ENCODE measurements at places on chromosomes 16 and 17.
A peak's percentile ranks its signal among the peaks of the same experiment; 100 is the strongest.

GRCh38 chr17:80254396-80255251 is 6.0 kb upstream of the RNF213 start:
- DNase-seq, result peak; percentile 60

GRCh38 chr17:8468980-8469379 is 33.3 kb downstream of the NDEL1 start:
- DNase-seq, result no peak

GRCh38 chr16:69618307-69618706 is 52.5 kb downstream of the NFAT5 start:
- DNase-seq, result no peak

GRCh38 chr17:78144736-78145641 is 1.2 kb upstream of the C17orf99 start:
- DNase-seq, result no peak

DNA sequence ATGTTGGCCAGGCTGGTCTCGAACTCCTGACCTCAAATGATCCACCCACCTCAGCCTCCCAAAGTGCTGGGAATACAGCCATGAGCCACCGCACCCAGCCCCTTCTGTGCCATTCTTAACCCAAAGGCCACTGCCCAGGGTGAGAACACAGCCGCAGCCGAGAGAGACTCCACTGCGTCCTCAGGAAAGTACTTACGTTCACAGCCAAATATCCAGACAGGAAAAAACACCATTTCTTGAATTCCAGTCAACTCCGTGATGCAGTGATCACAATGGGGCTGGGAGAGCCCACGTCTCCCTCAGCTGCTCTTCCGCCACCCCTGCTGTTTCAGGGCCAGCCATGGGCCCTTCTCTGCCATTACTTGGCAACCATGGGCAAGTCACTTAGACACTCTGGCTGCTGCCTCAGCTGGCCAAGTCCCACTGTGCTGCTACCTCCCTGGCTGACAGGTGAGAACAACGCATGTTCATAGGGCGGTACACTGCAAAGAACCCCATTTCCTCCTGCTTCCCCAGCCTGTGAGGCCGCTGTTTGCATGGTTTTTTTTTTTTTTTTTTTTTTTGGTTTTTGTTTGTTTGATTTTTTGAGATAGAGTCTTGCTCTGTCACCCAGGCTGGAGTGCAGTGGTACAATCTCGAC is 4.3 kb downstream of the CDIP1 start:
- no peak for DNase-seq

DNA sequence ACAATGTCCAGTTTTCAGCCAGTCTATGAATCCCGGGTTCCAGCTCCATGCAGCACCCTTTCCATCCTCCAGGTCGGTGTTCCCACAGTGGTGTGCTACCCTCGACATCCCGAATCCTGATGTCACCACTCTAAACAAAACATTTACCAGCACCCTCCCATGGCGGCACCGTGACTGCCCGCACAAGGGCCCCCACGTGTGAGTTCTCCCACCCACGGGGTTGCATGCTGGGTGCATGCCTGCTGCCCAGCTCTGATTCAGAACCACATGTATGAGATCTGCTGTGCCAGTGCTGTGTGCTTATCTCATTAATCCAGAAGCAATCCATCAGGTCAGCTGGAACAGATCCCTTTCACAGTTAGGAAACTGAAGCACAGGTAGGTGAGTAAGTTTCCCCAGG is 57.4 kb downstream of the C16orf78 start:
- DNase-seq, result no peak

- DNase-seq, result no peak
Measured at GRCh38 chr16:73091174-73091573, 43.2 kb upstream of the ZFHX3 start.

DNA sequence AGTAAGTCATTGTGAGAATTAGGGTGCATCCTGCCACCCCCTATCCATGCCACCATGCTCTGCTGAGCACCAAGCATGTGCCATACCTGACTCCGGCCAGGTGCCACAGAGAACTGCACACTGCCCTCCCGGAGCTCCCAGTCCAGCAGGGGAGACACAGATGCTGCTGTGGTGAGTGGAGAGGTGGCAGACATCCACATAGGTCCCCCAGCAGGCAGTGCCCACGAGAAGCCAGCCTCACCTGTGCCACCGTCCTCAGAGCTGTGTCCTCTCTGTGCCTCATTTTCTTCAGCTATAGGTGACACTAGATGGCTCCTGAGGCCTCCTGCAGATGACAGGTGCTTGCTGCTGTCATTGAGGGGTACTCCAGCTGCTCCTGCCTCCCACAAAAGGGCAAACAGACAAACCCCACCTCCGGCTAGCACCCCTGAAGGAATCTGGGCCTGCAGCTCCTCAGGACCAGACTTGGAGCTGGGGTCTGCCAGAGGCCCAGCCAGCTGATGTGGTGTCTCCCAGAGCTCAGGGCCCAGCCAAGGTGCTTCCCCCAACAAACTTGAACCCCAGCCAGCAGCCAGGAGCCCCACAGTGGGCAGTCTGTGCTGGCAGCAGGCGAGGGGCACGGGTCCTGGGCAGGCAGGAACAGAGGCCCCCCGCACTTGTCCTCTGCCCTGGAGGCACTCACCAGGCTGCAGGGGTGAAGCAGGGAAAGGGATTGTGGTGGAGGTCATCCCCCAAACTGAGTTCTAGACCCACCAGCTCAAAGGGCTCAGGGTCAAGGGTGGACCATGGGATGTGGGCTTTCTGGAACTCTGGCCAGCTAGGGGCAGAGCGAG is 17.1 kb downstream of the FOXJ1 start:
- DNase-seq, result no peak

GRCh38 chr16:80994451-80994850 is 12.2 kb downstream of the CMC2 start:
- no peak for DNase-seq

- no peak for DNase-seq
Measured at GRCh38 chr16:12708266-12708665, 95.4 kb downstream of the CPPED1 start.

DNA sequence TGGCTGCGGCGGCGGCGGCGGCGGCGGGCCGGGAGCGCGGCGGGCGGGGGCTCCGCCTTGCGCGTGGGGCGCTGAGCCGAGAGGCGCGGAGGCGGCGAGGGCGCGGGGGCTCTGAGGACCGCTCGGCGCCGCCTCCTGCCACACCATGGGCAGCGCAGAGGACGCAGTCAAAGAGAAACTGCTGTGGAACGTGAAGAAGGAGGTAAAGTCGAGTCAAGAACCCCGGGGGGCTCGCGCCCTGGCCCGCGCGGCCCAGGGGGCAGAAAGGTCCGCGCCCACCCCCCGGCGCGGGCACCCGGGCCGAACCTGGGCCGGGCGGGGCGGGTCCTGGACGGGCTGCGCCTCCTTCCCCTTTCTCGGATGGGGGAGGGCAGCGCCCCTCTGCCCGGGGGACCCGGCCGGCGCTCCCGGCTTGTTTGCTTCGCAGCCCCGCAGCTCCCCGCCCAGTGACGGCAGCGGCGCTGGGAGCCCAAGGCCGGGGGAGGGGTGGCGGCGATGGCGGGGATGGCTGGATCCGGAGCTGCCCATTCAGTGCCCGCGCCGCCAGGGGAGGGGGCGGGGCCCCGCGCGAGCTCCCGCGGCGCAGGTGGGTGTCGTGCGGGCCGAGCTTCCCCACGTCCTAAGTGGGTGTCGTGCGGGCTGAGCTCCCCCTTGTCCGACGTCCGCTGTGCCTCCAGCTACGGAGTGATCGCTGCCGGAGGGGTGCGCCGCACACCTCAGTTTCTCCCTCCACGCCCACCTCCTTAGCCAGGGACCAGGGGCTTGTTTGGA is 428 bp downstream of the SGSM2 start:
- peak; percentile 53 for DNase-seq

DNA sequence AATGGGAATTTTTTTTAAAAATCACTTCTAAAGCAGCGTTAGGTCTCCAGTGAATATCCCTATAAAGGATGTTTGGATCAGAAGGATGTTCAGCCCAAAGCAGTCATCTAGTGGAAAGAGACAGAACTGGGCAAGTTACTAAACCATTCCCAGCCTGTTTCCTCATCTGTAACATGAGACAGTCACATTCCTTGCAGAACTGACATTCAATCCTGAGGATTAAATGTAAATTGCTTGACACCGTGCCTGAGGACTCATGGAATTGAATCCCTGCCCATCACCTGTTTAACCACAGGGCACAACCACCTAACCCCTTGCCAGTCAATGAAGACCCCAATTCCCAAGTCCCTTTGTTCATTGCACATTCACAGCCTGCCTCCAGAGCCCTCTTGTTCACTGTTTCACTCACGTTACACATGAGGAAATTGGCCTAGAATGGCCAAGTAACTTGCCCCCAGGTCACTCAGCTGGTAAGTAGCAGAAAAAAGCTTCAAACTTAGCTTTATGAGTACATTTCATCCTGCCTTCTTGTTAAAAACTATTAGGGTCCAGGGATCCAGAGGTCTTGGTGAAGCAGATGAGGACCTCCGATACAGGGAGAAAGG is 1.4 kb downstream of the CMTM2 start:
- DNase-seq, result no peak

- peak; percentile 51 for DNase-seq
Measured at GRCh38 chr16:27318392-27319256, 4.8 kb downstream of the IL4R start.

GRCh38 chr17:76132574-76133338 is 8.3 kb downstream of the FOXJ1 start:
- no peak for DNase-seq

- peak; percentile 45 for DNase-seq
Measured at GRCh38 chr16:22188595-22189442, 17.3 kb upstream of the EEF2K start.

GRCh38 chr16:62717026-62717425 is 680.8 kb upstream of the CDH8 start:
- DNase-seq, result no peak

DNA sequence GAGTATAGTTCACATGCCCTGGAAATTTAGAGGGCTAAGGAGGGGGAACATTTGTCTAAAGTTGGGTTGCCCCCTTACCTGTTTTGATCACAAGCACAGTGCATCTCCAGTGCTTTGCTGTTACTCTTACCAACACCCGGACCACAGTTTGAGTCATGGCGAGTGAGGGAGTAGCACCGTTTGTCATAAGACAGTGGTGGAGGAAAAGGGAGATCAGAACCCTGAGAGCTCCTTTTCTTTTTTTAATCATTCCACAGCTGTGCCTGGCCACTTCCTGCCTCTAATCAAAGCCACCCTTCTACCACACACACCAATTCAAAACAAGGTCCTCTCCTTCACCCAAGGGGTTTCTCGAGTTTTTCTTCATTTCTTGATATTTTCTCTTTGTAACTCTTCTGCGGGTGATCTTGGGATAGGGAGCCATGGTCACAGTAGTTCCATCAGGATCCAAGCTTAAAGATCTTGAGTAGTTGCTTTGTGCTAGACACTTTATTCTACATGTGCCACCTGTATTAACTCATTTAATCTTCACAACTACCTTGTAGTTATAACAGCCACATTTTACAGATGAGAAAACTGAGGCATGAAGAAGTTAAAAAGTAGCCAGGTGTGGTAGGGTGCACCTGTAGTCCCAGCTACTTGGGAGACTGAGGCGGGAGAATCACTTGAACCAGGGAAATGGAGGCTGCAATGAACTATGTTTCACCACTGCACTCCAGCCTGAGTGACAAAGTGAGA is 5.0 kb upstream of the MYL4 start:
- peak; percentile 45 for DNase-seq

GRCh38 chr17:34988644-34989043 is 8.3 kb downstream of the LIG3 start:
- DNase-seq, result no peak

GRCh38 chr16:15960124-15960971 is 10.9 kb downstream of the ABCC1 start:
- DNase-seq, result no peak

GRCh38 chr17:58238147-58238634 is at the start of gene LPO:
LPO (plus strand) TSS chr17:58238584; CDS start chr17:58242980, 4,396 bp downstream.
- no peak for DNase-seq

DNA sequence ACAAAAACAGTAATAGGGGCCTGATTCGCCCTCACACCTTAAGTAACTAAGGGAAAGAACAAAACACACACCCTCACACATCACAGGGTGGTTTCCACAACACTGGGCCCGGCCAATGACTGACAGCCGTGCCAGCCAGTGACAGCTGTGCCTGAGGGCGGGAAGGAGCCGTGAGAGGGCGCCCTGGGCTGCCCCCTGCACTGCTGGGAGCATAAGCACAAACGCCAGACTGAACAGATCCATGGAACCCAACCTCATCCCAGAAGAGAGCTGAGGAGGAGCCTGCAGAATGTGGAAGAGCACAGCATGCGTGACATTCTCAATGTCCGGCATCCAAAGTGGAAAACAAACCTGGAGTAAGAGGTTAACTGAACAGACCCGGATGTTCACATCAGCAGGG is 16.0 kb downstream of the CSNK1D start:
- DNase-seq, result peak; percentile 58

DNA sequence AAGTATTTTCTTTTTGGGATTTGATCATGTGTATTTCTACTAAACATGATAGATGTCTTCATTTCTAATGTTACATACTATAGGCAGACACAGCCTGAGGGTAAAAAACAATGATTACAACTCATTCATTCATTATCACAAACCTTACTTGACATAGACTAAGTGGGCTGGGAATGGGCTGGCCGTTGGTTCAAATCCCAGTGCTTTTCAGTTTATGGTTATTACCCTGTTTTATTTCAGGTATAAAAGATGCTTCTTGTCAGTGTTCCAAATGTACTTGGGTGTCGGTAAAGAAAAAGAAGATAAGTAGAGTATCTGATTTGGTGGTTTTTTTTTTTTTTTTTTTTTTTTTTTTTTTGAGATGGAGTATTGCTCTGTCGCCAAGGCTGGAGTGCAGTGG is 149.7 kb upstream of the ZFHX3 start:
- DNase-seq, result no peak

DNA sequence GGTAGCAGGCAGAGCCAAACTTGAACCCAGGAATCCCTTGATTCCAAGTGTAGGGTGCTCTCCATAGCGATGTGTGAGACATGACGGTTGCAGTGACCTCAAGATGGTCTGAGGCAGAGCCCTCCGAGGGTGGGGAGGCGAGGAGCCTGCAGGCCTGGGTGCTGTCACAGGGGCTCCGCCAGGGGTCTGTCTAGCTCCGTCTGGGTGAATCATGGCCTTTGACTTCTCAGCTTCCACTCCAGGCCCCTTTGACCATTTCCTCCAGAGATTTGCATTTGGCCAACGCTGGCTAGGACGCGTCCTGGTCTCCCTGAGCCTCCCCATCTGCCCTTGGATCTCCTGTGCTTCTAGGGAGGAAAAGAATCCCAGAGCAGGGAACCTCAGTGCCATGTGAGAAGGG is 104.6 kb downstream of the RAP1GAP2 start:
- DNase-seq, result no peak

GRCh38 chr17:7841915-7842379 is 7.9 kb downstream of the KDM6B start:
- peak; percentile 80 for DNase-seq

DNA sequence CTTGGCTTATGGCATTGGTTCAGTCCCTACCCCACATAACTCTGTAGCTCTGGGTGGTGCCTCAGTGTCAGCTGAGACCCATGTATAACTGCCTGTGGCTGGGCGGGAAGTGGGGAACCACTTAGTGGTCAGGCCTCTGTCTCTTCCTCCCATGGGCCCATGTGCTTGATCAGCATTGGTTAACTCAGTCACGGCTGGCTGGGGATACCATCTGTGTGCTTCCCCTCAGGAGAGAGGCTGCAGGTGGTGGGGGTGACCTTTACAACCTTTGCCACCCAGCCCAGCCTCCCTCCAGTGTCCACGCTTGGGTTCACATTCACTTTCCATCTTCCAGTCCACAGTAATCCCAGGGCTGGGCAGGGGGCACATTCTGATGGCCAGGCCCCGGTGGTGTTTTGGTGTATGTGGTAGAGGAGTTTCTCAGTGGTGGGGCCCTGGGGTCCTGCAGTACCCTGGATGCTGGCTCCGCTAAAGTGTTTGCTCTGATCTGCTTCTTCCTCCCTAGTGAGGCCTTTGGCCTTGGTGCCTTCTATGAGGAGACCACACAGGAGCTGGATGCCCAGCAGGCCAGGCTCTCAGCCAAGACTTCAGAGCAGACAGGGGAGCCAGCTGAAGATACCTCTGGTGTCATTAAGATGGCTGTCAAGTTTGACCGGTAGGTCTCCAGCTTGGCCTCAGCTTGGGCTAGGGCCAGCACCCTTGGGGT is 10.2 kb upstream of the NFATC3 start:
- no peak for DNase-seq

Measured in activated T-cell treated with anti-CD3 and anti-CD28 coated beads for 48 hours (primary cell).